ENCODE measurements at places on chromosomes 4 and X.

DNA sequence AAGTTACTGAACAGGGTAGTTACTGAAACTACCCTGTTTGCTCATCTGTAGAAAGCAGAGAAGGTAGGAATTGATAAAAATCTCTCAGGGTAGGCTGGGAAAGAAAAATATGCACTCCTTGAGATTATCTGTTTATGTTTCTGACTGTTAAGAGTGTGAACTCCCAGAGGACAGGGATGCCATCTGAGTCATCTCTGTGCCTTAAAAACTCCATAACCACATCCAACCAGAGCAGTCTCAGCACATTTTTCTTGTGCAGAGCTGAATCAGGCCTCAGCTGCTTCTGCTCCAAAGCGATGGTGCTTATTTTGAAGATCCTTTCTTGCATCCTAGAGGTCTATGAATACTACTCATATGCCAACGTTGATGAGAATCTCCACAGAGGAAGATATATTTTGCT is 9.9 kb downstream of the CENPVL3 start:
- DNase-seq, result no peak

GRCh38 chr4:109978704-109979454 is 66.2 kb downstream of the EGF start:
- DNase-seq, result no peak

DNA sequence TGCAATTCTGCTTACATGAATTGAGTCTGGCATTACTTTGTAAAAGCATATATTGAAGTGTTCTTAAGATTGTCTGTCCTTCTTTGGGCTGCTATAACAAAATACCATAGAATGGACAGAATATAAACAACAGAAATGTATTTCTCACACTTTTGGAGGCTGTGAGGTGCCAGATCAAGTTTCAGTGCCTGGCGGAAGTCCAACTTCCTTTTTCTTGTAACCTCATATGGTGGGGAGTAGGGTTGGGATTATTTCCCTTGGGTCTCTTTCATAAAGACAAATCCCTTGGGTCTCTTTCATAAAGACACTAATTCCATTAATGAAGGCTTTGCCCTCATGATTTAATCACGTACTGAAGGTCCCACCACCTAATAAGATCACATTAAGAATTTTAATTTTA is 199.3 kb upstream of the GRID2 start:
- no peak for DNase-seq

DNA sequence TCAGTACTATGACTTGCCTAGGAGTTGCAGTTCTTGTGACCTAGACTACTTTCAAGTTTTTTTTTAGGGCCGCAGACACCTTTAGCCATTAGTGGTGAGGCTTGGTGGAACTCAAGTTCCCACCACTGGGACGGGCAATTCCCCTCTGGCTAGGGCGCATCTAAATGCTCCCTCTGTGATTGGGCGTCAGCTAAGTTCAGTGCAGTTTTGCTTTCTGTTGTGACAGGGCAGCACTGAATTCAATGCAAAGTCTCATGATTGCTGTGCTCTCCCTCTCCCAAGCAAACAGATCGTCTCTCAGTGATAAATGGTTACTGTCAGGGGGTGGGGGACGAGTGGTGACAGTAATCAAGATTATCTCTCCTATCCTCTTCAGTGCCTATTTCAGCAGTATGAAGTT is 52.7 kb upstream of the FRMPD3 start:
- no peak for DNase-seq

DNA sequence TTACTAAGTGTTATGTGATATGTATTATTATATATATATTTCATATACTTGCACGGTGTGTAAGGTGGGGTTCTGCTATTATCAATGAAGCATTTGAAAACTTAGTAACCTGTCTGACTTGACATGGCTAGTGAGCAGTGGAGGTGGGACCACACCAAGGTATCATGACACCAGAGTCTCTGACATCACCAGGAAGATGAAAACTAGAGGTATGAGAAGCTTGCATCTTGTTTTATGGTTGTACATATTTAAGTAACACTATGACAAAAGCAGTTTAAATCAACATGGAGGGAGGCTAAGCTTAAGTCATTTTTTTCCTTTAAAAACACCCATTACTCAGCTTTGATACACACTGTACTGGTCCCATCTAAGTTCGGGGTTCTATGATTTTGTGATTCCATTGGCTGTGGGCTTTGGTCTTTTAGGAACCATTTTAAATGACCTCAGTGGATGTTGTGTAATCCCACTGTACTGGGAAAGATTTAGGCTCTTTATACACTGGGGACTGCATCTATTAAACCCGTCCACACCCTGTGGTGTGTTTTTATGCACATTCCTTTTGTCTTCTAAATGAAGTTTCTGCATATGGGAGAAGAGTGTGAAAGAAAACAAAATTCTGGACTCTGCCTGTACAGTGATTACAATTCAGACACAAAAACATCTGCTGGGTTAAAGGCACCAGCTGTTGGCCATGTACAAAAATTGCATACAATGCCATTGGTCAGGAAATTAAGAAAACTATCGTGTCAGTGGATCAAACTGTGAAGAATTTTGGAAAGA is 570.6 kb downstream of the SPRY1 start:
- DNase-seq, result no peak

- DNase-seq, result no peak
These were observed at the start of gene TSPAN6 for GRCh38 chrX:100636321-100636991. TSS of gene TSPAN6 (minus strand) at chrX:100636806. CDS start at chrX:100636694, 112 bp downstream.

- no peak for DNase-seq
These were observed 4.3 kb downstream of the TSPYL2 start for GRCh38 chrX:53086464-53086863.

- DNase-seq, result no peak
These were observed 48.4 kb downstream of the ARHGAP10 start for GRCh38 chr4:147780137-147780777.

DNA sequence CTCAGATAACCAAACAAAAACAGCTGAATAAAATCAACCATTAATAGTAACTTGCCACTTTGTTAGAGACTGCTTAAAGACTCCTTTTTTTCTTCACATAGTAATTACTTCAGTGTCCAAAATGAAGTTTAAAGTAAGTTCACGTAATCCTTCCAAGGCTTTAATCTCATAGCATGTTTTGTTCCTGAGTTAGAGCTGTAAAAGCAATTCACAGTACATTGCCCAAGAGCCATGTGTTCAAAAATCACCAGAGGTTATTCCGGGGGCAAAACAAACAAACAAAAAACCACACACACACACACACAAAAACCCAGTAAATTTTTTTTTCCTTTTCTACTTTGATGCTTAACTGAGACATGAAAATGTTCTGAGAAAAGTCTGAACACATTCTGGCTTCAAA is 6.1 kb downstream of the GPR82 start:
- DNase-seq, result no peak

DNA sequence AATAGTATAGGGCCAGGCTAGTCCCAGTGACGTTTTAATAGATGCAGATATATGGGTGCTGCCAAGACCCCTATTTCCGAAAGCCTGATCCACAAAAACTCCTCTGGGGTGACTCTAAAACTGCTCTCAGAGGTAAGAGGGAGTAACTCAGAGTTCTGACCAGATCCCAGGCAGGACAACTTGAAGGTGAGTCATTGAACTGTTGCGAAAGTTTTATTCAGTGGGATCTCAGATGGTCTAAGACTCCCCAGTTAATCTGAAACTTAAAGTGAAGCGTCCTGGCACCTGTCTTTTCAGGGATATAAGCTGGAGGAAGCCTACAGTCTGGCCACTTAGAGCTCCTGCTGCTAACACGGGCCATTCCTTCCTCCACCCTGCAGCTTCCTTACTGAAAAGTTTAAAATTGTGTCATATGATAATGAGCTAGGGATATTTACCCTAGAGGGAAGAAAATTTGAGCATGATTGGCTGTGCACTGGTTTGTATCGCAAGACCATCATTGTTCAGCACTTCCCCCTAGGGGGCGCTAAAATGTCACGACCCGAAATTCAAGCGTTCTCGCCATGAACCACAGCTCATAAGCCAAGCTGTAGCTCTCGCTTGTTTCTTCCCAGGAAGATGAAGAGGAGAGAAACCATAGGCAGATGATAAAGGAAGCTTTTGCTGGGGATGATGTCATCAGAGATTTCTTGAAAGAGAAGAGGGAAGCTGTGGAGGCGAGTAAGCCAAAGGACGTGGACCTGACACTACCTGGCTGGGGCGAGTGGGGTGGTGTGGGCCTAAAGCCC is 19.5 kb downstream of the UTP14A start:
- DNase-seq, result peak; percentile 24

GRCh38 chr4:153142700-153143438 is 61.4 kb upstream of the TRIM2 start:
- no peak for DNase-seq

GRCh38 chrX:7117587-7117986 is 29.9 kb upstream of the STS start:
- DNase-seq, result no peak

GRCh38 chr4:98997166-98997565 is 1.6 kb downstream of the METAP1 start:
- DNase-seq, result no peak

- DNase-seq, result no peak
These were observed 64.2 kb upstream of the ADRA2C start for GRCh38 chr4:3701736-3702560.

GRCh38 chrX:95903975-95904374 is 780.7 kb upstream of the DIAPH2 start:
- no peak for DNase-seq

- DNase-seq, result no peak
These were observed at the start of gene RBM46 for GRCh38 chr4:154781126-154781982. TSS of gene RBM46 (plus strand) at chr4:154781272. CDS start at chr4:154796753, 15,481 bp downstream.

DNA sequence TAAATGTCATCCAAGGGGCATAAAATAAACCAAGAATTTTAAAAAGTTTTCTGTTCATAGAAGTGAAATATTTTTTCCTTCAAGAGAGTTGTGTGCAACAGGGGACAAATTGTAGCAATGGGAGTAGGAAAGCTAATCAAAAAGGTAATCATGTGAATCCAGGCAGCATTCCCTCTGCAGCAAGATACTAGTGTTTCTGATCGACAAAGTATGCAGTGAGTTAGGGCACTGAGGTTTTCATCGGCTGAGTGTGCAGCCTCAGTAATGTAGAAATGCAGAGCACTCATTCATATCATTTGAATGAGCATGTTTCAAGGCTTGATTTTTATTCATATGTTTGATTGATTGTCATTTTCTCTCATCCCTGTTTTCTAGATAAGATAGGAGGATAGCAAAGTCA is 321.7 kb downstream of the PCDH7 start:
- DNase-seq, result no peak

GRCh38 chrX:47568656-47569295 is 7.8 kb downstream of the ARAF start:
- DNase-seq, result peak; percentile 0

DNA sequence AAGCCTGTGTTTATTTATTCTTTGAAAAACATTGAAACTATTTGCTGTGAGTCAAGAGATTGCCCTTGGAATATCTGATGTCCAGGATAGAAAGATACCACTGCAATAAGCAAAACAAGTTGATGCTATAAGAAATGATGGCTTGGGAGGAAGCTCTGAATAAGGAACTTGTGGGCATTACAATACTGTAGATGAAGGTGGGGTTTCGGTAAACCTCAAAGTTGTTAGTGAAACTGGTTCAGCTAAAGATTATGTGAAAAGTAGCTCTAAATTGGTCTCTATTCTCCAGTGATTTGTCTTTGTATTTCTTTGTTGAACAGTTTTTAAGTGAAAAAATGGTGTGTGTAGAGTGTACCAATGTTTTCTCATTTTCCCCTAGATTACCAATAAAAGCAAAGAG is 128.7 kb downstream of the AKAP4 start:
- no peak for DNase-seq

GRCh38 chrX:74246524-74246923 is 57.5 kb upstream of the ZCCHC13 start:
- DNase-seq, result no peak

DNA sequence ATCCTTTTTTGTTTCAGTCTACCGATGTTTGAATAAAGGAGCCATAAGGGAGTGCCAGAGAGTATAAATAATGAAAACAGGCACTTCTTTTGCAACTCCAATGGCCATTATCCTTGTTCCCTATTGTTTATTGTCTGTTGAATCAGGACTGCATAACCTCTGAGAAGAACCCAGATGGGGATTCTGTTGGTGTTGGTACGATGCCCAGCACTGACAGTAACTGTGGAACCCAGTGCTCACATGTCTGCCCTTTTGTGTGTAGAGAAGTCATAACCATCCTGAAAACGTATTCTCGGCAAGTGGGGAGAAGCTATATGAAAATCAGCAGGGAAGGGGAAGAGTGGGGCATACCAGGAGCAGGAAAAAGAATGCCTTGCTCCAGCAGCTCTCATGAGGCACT is 195.1 kb upstream of the EDNRA start:
- DNase-seq, result no peak

- DNase-seq, result no peak
These were observed 501.6 kb downstream of the PPARGC1A start for GRCh38 chr4:23388255-23388654.

DNA sequence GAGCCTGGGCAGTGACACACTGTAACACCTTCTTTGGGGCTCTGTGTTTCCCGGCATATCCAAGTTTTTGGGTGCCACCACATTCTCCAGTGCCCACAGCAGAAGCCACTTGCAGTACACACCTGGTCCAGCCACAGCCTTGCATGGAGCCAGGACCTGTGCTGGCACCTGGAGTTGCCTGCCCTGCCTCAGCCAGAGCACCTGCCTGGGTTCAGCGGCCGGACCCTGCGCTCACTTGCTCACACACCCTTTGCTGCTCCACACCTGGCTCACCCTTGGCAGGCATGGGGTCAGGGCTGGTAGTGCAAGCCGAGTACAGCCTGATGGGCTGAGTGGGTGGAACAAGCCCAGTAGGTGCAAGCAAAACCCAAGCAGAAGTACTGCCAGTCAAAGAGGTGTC is 1511.1 kb downstream of the TECRL start:
- no peak for DNase-seq

DNA sequence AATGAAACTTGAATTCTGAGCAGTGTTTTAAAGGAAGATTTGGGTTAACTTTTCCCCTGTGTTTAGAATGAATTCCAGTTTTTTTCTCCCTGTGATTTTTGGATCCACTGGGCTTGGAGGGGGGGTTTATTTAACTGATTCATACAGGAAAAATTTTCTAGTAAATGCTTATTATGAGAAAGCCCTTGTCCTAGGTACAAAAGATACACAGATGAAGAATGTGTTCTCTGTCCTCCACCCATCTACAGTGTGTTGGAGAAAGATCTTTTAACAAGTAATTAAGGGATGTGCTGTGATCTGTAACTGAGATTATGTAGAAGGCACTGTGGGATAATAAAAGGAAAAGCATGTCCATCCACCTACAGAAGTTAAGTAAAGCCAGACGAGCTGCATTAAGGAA is 103.9 kb downstream of the STIM2 start:
- no peak for DNase-seq

DNA sequence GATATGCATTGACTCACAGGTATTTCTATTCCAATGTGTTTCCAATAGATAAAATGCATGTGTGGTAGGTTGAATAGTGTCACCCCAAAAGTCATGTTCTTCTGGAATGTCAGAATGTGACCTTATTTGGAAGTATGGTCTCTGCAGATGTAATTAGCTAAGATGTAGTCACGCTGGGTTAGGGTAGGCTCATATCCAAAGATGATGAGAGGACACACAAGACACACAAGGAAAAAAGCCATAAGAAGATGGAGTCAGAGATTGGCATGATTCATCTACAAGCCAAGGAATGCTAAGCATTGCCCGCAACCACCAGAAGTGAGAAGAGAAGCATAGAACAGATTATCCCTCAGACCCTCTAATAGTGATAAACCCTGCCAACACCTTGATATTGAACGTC is 17.5 kb downstream of the ZNF330 start:
- DNase-seq, result no peak

GRCh38 chrX:31355206-31355955 is 283.5 kb upstream of the FTHL17 start:
- no peak for DNase-seq

- no peak for DNase-seq
These were observed 116.2 kb downstream of the AFAP1 start for GRCh38 chr4:7823416-7823824.

- no peak for DNase-seq
These were observed 30.6 kb upstream of the RAB40A start for GRCh38 chrX:103549916-103550315.

- no peak for DNase-seq
These were observed 60.5 kb downstream of the NDNF start for GRCh38 chr4:121011780-121012340.

Measured in bone marrow (tissue), 2 donors.